ENCODE measurements at places on chromosomes 1 and 21.

DNA sequence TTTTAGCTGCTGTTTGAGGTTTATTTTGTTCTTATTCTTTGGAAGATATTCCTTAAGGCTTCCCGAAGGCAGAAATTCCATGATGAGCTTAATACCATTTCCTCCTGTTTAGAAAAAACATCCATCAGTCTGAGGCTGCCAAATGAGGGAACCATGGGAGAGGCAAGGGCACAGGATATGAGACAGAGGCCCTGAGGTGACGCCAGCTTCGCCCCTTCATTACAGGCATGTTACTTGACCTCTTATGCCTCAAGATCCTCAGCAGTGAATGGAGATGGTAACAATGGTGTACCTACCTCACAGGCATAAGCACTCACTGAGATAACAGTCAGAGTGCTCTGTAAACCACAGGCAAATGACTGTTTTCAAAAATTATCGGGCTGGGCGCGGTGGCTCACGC lies 93.6 kb downstream of the RAVER2 start:
- H3K27me3 ChIP-seq, result no peaks in the 10 kb centered on the region
- no peak overlapping the region for H3K27ac ChIP-seq
- H3K4me1 ChIP-seq, result peaks cover 17% of the 10 kb centered on the region

- H3K4me3 ChIP-seq, result no peak overlapping the region
- H3K27ac ChIP-seq, result no peak overlapping the region
- H3K27me3 ChIP-seq, result no peaks in the 10 kb centered on the region
- DNase-seq, result no peak
- H3K36me3 ChIP-seq, result no peaks in the 10 kb centered on the region
These were observed 28.1 kb downstream of the IL23R start for GRCh38 chr1:67194209-67194863.

- no peak for DNase-seq
- no peaks in the 10 kb centered on the region for H3K27me3 ChIP-seq
- H3K27ac ChIP-seq, result no peak overlapping the region
- peaks cover 16% of the 10 kb centered on the region for H3K4me1 ChIP-seq
- peak overlapping the region; percentile 60 for H3K4me3 ChIP-seq
- H3K36me3 ChIP-seq, result peaks cover 37% of the 10 kb centered on the region
These were observed 872 bp downstream of the TSTD1 start for GRCh38 chr1:161037661-161038522.

GRCh38 chr1:10676963-10677362 lies 119.5 kb downstream of the CASZ1 start:
- H3K36me3 ChIP-seq, result no peaks in the 10 kb centered on the region
- no peak for DNase-seq
- peaks cover 84% of the 10 kb centered on the region for H3K4me1 ChIP-seq

GRCh38 chr1:188218289-188218688 lies 1389.5 kb downstream of the PLA2G4A start:
- no peaks in the 10 kb centered on the region for H3K36me3 ChIP-seq
- H3K4me3 ChIP-seq, result no peak overlapping the region
- DNase-seq, result no peak
- H3K27me3 ChIP-seq, result no peaks in the 10 kb centered on the region
- no peak overlapping the region for H3K27ac ChIP-seq

GRCh38 chr1:22761821-22762220 lies 51.2 kb downstream of the EPHB2 start:
- no peak for DNase-seq
- H3K27ac ChIP-seq, result no peak overlapping the region
- H3K4me1 ChIP-seq, result no peaks in the 10 kb centered on the region
- peaks cover 19% of the 10 kb centered on the region for H3K27me3 ChIP-seq
- H3K36me3 ChIP-seq, result no peaks in the 10 kb centered on the region

DNA sequence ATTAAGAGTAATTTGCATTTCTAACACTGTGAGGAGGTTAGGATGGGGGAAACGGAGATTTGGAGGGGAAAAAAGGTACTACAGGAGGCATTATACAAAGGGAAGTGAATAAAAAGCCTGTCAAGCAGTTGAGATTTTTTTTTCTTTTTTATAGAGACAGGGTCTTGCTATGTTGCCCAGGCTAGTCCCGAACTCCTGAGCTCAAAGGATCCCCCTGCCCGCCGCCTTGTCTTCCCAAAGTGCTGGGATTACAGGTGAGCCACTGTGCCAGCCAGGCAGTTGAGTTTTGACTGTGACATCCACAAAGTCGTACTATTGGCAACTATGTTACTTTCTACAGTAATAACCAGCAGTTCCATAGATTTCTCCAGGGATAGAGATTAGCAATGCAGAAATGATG lies 2.6 kb downstream of the CLCC1 start:
- no peak overlapping the region for H3K27ac ChIP-seq
- no peak overlapping the region for H3K4me3 ChIP-seq
- H3K36me3 ChIP-seq, result peaks cover 29% of the 10 kb centered on the region
- no peaks in the 10 kb centered on the region for H3K4me1 ChIP-seq

DNA sequence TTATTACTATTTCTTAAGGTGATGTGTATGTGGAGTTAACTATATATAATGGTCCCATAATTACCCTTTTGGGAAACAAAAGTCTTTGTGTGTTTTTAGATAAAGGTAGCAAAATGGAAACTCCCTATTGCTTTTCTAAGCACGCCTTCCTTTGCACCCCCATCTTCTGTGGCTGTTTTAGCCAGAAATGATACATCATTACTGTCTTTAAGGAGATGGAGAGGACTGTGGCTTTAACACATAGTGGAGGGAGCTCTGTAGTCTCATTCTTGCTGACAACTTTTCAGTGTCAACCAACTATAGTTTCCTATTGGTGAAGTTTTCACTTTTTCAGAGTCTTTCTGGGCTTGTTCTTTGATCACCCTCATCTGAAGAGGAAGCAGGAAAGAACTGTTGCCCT lies 1.0 kb downstream of the APOBEC4 start:
- H3K4me3 ChIP-seq, result no peak overlapping the region
- H3K4me1 ChIP-seq, result no peaks in the 10 kb centered on the region
- no peak overlapping the region for H3K27ac ChIP-seq
- DNase-seq, result no peak
- no peaks in the 10 kb centered on the region for H3K36me3 ChIP-seq

All from tibial artery (tissue), 4 donors.